Lower lobe of right lung (tissue), 2 donors: ENCODE measurements at places on chromosomes 3 and 15. TPM values are rescaled to one million over a fixed set of nuclear protein-coding genes. Genes with fewer than 3 reads are reported as not detected.

KIF23 gene
- total RNA-seq = 1.3 TPM

PLA2G4E gene
- 1.1 TPM for total RNA-seq

FANCD2OS gene
- total RNA-seq = not detected

GOLGA8O gene
- not detected for total RNA-seq

SNX22 gene
- total RNA-seq = 17.4 TPM

- H3K27ac ChIP-seq = no peak overlapping the region
- H3K27me3 ChIP-seq = no peaks in the 10 kb centered on the region
- H3K36me3 ChIP-seq = no peaks in the 10 kb centered on the region
Measured at GRCh38 chr3:23480329-23480714, 277.2 kb downstream of the UBE2E2 start.

DNA sequence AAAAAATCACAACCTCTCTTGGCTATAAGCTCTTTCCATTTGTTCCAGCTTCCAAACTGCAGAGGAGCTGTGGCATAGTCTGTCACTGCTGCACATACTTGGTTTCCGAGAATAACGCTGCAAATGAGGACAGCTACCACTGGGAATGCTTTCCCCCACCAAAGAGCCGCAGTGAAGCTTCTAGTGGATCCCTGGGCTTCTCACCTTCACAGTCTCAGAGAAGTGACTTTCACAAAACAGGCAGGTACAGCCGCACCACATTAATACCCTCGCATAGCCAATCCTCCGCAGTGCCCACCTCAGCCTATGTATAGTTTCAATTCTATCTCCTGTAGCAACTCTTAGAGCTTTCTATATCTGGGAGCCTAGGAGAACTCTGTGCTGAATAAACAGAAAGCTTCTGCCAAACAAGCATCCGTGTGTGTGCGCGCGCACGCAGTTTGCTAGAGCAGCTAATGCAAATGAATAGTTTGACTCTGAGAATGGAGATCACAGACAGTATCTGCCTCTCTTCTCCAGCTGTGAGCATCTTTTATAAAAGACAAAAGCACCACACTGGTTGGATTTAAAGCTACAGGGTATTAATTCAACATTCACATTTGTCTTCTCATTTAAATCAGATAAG lies 81.9 kb upstream of the PLXND1 start:
- no peaks in the 10 kb centered on the region for H3K27me3 ChIP-seq
- no peak overlapping the region for H3K27ac ChIP-seq
- peaks cover 12% of the 10 kb centered on the region for H3K4me1 ChIP-seq
- H3K36me3 ChIP-seq = no peaks in the 10 kb centered on the region

DNA sequence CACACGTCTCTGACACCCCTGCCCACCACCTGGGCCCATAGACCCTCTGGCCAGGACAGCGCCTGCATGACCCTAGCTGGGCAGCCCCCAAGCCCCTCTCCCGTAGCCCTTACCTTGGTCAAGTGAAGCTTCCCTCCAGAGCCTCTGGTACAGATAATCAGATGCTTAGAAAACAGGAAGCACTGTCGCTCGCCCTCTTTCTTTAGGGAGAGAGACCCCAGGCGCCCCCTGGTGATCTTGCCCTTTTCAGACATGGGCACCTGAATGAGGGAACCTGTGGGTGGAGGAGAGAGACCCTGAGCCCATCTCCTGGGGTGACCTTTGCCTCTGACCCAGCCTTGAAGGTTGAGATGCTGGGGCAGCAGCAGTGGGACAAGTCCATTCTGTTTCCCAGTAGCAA lies 65.4 kb downstream of the RASGRF1 start:
- no peaks in the 10 kb centered on the region for H3K27me3 ChIP-seq
- no peaks in the 10 kb centered on the region for H3K4me1 ChIP-seq
- H3K36me3 ChIP-seq = no peaks in the 10 kb centered on the region
- peak; percentile 46 for DNase-seq

- H3K4me3 ChIP-seq = no peak overlapping the region
- no peaks in the 10 kb centered on the region for H3K36me3 ChIP-seq
- H3K27ac ChIP-seq = no peak overlapping the region
- DNase-seq = no peak
- no peaks in the 10 kb centered on the region for H3K4me1 ChIP-seq
- no peaks in the 10 kb centered on the region for H3K27me3 ChIP-seq
Measured at GRCh38 chr3:133717424-133717823, 28.8 kb upstream of the TF start.

- H3K4me1 ChIP-seq = no peaks in the 10 kb centered on the region
- H3K27me3 ChIP-seq = no peaks in the 10 kb centered on the region
- no peaks in the 10 kb centered on the region for H3K36me3 ChIP-seq
- no peak overlapping the region for H3K4me3 ChIP-seq
- no peak for DNase-seq
Measured at GRCh38 chr3:60399861-60400845, 851.1 kb downstream of the FHIT start.

GRCh38 chr15:81789403-81789802 lies 256.4 kb downstream of the MEX3B start:
- no peak overlapping the region for H3K27ac ChIP-seq
- no peaks in the 10 kb centered on the region for H3K4me1 ChIP-seq
- no peak for DNase-seq
- H3K4me3 ChIP-seq = no peak overlapping the region
- H3K27me3 ChIP-seq = no peaks in the 10 kb centered on the region
- H3K36me3 ChIP-seq = no peaks in the 10 kb centered on the region

- no peak for DNase-seq
- no peak overlapping the region for H3K27ac ChIP-seq
- no peaks in the 10 kb centered on the region for H3K4me1 ChIP-seq
- no peaks in the 10 kb centered on the region for H3K27me3 ChIP-seq
- H3K4me3 ChIP-seq = no peak overlapping the region
Measured at GRCh38 chr3:38214560-38214959, 49.2 kb downstream of the OXSR1 start.

- H3K4me3 ChIP-seq = no peak overlapping the region
Measured at GRCh38 chr3:113404637-113405036, 36.7 kb downstream of the CFAP44 start.

DNA sequence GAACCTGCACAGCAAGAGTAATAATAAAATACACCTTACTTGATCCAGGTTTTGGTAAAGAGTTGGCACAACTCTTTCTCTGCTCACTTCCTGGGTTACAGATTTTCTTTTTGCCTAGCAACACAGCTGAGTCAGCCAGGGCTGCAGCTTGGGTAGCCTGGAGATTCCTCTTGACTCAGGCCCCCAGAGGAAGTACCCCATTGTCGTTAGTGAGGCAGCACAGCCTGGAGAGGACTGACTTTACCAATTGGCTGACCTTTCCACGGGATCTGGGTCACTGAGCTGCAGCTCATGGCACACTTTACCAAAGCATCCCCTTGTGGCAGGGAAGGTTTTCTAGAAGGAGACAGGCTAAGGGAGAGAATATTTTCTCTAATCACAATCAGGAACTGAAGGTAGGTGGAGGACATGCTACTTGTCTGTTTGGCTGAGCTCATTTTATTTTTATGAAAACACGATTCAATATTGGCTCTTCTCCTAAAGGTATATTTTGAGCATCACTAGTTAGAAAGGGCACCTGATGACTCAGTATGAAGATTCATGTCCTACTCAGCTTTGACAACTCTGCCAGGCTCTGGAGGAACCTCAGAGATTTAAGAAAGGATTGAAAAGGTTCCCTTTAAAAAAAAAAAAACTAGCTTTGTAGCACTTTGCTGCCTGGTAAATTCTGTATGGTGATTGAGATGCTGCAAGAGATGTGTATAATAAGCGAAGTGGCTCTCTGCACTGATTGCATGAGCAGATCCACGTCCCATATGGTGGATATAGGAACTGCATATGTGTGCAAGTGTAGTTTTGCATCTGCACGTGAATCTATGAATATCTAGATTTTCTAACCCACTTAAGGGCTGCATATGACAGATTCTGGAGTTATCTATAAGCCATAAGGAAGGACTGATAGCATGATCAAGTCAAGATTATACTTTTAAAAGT lies 124.8 kb downstream of the CHDH start:
- no peaks in the 10 kb centered on the region for H3K4me1 ChIP-seq
- H3K27ac ChIP-seq = no peak overlapping the region
- no peak overlapping the region for H3K4me3 ChIP-seq
- DNase-seq = no peak
- H3K27me3 ChIP-seq = no peaks in the 10 kb centered on the region
- no peaks in the 10 kb centered on the region for H3K36me3 ChIP-seq
